ENCODE measurements at places on chromosomes 1 and 21.

- DNase-seq, result no peak
Observed at GRCh38 chr1:108584428-108584856, 24.5 kb downstream of the EEIG2 start.

GRCh38 chr1:39130325-39130724 lies 74.2 kb upstream of the MACF1 start:
- no peak for DNase-seq

- no peak for DNase-seq
Observed at GRCh38 chr1:101257500-101258325, 20.9 kb downstream of the S1PR1 start.

GRCh38 chr1:228122921-228123441 lies 13.9 kb upstream of the MRPL55 start:
- DNase-seq, result no peak

- DNase-seq, result no peak
Observed at GRCh38 chr1:90122654-90123340, 127.9 kb downstream of the ZNF326 start.

GRCh38 chr1:24972915-24973242 lies 42.8 kb upstream of the RUNX3 start:
- no peak for DNase-seq

GRCh38 chr1:246769306-246769705 lies 45.1 kb downstream of the SCCPDH start:
- no peak for DNase-seq

DNA sequence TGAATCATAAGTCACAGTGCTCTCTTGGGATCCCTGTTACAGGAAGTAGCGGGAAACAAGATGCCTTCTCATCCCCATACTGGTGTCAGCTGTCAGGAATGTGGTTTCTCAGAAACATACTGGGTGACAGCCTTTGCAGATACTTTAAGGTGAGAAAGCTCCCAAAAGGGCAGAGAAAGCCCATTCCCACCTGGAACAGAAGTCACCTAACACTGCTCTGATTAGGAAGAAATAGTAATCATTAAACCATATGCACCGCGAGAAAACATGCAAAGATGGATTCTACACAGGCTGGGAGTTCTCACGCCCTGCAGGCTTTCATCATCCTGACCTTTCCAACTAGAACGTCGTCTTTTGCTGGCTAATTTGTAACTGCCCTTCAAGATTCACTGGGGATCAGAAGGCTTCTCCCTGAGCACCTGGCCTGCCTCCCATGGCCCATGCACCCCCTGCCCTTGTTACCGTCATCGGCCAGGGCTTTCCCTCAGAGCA lies 46.2 kb upstream of the SLC44A3 start:
- no peak for DNase-seq

GRCh38 chr1:176243746-176244145 lies 36.7 kb upstream of the COP1 start:
- no peak for DNase-seq

DNA sequence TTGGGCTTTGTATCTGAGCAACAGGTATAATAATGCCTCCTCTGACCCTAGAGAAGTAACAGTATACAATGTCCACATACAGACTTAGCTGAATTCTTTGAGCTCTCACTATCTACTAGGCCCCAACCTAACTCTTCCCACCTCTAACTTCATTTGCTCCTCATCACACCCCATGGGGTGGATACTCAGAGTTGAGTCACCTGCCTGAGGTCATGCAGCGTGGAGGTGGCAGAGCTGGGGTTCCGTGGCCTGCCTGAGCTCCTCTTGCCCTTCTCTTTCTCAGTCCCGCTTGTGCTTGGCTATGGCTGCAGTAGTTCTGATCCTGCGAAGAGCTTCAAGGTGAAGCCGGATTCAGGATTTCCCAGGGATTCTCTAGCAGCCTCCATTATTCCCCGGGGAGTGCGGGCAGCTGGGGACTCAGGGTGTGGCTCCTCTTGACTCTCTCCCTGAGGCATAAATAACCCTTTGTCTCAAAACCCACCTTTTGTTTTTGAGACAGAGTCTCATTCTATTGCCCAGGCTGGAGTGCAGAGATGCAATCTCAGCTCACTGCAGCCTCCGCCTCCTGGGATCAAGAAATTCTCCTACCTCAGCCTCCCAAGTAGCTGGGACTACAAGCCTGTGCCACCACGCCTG lies 29.9 kb upstream of the ACTL8 start:
- DNase-seq, result peak; percentile 20

GRCh38 chr1:7300893-7301663 lies 470.0 kb upstream of the VAMP3 start:
- DNase-seq, result no peak

DNA sequence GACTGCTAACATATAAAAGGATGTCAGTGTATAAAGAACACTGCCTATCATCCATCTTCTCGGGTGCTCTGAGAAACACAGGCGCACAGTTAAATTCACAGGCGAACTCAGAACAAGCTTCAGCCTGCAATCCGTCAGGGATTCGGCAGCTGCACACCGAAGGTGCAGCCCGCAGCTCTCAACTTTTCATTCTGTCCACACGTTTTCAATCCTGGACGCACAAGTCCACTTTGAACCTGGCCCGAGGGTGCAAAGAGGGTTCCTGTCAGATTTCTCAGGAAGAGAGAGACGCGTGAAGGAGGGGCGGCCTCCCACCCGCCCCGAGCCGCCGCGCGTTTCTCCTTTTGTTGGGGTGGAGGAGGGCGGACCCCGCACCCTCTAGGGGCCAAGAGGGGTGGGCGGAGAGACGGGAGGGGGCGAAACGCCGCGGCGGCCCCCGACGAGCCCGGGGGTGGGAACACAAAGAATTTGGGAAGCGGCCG lies 724 bp downstream of the DOCK7 start:
- peak; percentile 60 for DNase-seq

GRCh38 chr1:147238053-147238902 lies 4.2 kb upstream of the CHD1L start:
- DNase-seq, result no peak

DNA sequence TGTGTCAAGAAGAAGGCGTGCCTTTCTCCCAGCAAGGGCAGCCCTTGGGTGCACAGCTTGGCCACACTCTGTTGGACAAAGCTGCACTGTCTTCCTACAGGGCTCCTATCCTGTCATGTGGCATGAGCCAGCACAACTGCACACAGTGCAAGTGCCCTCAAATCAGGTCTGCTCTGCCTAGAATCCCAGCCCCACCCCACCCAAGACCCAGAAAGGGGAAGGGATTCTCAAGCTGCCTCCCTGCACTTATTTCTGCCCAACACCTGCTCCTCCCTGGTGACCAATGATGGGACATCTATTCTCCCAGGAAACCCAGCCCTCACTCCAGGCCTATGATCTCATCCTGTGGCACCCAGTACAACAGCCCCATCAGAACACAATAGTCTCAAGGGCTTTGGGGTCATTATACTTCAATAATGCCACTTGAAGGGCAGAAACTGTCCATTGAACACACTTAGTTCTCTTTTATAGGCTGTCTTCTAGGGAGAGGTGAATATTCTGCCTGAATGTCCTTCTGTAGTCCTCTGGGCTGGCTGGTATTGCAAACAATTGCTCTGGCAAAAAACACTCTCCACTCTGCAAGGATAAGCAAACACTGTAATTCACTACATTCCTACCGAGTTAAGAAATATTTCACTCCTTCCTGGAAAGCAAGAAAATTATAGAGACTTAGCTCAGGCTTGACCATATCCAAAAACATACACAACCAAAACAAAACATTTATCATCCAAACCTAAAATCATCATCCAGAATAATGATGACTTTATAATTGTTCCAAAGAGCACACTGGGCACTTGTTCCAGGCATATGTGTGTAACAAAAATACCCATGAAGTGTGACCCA lies 43.1 kb upstream of the IGSF3 start:
- peak; percentile 11 for DNase-seq

DNA sequence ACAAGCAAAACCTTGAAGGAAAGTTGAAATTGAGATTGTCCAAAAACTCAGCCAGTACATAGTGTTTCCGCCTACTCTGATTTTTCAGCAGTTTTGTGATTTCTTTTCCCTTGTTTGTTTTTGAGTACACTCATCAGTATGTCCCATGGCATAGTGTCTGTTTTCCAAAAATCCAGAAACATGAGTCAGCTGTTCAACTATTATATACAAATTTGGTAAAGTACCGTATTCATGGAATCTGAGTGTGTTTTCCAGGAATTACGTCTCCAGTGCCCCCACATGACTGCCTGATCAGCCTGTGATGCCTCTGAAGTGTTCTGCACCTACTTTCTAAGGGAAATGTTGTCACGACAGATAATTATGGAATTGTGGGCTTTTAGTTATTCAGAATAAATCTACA lies 186.8 kb downstream of the LTN1 start:
- DNase-seq, result no peak

DNA sequence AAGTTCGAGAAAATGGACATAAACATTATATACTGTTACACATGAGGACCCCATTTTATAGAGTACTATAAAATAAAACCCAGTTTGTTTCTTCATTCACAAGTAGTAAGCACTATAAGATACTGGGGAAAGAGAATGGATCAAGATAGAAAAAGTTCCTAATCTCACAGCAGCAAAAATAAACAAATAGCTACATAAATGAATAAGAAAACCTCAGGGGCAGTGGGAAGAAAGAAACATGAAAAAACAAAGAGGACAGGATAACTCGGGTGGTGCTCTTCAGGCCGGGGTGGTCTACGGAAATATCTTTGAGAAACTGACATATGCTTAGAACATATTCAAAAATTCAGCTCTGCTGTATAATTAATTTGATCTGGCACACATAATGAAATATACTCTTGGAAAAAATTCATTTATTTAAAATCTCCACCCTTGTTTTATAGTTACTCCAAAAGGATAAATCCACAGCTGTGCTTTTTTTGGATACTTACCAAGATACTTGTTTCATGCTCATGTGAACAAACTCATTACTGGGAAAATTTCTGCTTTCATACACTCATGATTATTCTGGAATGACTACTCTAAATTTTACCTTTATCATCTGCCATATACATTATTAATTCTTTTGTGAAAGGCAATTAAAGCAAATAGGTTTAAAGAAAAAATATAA lies 20.0 kb downstream of the CEP170 start:
- no peak for DNase-seq

DNA sequence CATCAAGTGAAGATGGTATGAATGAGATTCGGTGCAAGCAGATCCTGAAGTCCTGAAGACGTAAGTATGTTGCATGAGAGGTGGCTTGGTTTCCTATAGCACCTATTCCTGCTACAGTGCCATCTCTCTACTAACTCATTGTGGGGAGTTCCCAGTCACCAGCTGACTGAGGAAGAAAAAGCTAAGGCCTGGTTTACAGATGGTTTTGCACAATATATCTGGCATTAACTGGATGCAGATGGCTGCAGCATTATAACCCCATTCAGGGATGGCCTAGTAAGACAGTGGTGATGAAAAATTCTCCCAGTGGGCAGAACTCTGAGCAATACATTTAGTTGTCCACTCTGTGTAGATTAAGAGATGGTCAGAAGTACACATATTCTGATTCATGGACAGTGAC lies 36.7 kb downstream of the RTCA start:
- DNase-seq, result no peak

GRCh38 chr1:197234581-197234980 lies 33.5 kb upstream of the CRB1 start:
- no peak for DNase-seq

DNA sequence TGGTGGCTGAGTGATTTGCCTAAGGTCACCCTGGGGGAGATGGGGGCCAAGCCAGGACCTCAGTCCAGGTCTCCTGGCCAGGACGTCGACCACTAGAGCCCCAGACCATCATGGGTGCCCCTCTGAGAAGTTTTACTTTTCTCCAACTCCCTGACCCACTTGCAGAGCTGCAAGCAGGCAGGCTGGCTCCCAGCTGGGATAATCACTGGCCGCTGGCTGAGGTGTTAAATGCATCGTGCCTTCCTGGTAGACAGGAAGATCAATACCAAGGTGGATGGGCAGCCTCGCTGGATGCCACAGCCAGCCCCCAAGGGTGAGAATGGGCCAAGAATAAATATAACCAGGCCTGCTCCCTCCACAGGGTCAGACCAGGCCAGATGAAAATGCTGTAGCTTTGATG lies 106.2 kb downstream of the EPHB2 start:
- DNase-seq, result no peak

- no peak for DNase-seq
Observed at GRCh38 chr1:224489534-224490365, 55.2 kb upstream of the WDR26 start.

DNA sequence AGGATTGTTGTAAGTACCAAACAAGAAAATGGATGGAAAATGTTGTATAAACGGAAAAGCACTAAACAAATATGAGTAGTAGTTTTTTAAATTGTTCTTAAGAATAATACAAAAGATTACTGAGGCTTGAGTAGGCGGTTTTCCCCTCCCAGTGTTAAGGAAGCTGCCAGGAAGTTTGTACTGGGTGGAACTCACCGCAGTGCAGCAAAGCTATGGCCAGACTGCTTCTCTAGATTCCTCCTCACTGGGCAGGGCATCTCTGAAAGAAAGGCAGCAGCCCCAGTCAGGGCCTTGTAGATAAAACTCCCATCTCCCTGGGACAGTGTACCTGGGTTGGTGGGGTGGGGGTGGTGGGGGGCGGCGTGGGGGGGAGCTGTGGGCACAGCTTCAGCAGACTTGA lies 58.7 kb downstream of the XCL2 start:
- no peak for DNase-seq

- no peak for DNase-seq
Observed at GRCh38 chr21:43866659-43867331, 1.8 kb downstream of the AGPAT3 start.

DNA sequence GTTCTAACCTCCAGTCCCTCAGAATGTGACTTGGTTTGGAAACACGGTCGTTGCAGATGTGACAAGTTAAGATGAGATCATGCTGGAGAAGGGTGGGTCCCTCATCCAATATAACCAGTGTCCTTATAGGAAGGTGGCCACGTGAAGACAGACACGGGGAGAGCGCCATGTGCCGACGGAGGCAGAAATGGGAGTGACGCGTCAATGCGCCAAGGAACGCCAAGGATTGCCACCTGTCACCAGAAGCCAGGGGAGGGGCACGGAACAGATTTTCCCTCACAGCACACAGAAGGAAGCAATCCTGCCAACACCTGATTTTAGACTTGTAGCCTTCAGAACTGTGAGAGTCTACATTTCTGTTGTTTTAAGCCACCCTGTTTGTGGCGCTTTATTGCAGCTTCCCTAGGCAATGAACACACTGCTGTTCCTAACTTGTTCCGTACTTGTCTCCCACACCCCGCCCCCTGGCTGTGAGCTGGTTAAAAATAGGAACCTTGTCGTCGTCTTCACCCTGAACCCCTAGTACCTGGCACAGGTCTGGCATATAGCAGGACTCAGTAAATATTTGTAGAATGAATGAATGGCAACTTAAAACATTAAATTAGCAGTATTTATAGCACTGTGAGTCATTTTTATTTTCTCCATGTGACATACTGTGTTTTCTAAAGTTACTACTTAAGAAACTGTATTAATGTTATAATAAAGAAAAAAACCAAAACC lies 14.2 kb downstream of the RIMS3 start:
- no peak for DNase-seq

Data from NCI-H1436 (cell line).